ENCODE measurements at places on chromosomes 7 and 10. TPM values are rescaled to one million over a fixed set of nuclear protein-coding genes. Genes with fewer than 3 reads are reported as not detected.

GRCh38 chr7:36272211-36272566 is 117.5 kb upstream of the ANLN start:
- no peaks in the 10 kb centered on the region for H3K27me3 ChIP-seq
- H3K4me3 ChIP-seq = no peak overlapping the region
- no peak overlapping the region for H3K27ac ChIP-seq

DNA sequence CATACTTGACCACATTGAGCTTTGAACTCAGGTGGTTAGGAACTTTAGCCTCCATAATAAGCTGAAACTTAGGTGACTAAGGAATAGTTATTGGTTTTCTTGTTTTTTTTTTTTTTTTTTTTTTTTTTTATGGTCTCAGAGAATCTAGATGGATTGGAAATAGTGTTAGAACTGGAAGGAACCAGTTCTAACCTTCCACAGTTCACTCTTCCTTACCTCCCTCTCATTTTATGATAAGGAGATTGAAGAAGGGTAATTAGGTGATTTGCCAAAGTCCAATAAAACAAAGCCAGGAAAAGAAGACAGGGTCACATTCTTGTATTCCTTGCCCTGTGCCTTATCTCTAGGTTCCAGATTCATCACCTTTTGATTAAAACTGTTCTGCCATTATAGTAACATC is 71.7 kb upstream of the STRIP2 start:
- no peaks in the 10 kb centered on the region for H3K27me3 ChIP-seq
- DNase-seq = no peak
- H3K36me3 ChIP-seq = no peaks in the 10 kb centered on the region
- H3K4me1 ChIP-seq = no peaks in the 10 kb centered on the region
- no peak overlapping the region for H3K4me3 ChIP-seq
- no peak overlapping the region for H3K27ac ChIP-seq

JAZF1 gene
- total RNA-seq = 58.5 TPM

HOXA6 gene
- total RNA-seq = 15.6 TPM

SAMD8 gene
- total RNA-seq = 51.0 TPM

TUBB8 gene
- total RNA-seq = not detected

PDSS1 gene
- total RNA-seq = 10.0 TPM
